IMR-90 (cell line): ENCODE measurements at places on chromosomes 13 and 19.

DNA sequence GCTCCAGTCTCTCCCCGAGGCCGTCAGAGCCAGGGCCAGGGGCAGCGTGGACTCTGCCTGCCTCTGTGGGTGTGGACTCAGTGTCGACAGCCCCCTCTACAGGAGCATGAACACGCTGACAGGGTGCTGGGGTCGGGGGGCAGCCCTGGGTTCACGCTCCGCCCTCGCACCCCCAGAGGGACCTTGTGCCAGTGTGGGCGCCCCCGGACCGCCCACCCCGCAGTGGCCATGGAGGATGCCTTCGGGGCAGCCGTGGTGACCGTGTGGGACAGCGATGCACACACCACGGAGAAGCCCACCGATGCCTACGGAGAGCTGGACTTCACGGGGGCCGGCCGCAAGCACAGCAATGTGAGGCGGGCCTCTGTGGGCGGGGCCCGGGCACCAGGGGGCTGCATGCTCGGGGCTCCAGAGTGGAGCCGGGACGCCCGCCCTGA, 8.3 kb downstream of the TRPM4 start:
- DNase-seq: no peak

- no peak for DNase-seq
Observed at GRCh38 chr13:36193151-36193855, 21.1 kb downstream of the SOHLH2 start.

DNA sequence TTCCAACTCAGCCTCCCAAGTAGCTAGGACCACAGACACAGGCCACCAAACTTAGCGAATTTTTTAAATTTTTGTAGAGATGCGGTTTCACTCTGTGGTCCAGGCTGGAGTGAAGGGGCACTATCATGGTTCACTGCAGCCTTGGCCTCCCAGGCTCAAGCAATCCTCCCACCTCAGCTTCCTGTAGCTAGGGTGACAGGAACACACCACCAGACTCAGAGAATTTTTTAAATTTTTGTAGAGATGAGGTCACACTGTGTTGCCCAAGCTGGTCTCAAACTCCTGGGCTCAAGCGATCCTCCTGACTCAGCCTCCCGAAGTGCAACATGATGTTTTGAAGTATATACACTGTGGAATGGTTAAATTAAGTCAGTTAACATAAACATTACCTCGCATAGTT, 263.6 kb downstream of the OXGR1 start:
- no peak for DNase-seq

GRCh38 chr13:98173431-98174152, 3.5 kb downstream of the RNF113B start:
- DNase-seq: peak; percentile 99

DNA sequence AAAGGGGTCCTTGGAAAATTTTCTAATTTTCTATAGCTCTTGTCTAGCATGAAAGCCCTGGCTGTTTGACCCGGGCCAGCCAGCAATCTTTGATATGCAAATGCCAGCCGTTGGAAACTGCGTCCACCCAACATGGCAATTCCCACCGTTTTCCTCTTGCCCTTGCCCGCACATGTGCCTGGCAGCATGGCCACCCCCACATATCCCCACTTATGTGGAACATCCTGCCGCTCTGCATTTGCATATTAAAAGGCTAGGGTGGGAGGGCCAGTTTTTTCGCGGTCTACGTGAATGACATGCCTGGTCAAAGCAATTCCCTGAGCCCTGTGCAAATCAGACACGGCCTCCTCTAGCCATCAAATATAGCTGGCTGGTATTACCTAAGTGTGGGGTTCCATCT, 110.3 kb upstream of the TDRD3 start:
- no peak for DNase-seq

GRCh38 chr19:10881403-10882107, 10.2 kb downstream of the CARM1 start:
- DNase-seq: no peak

GRCh38 chr19:48340995-48341394, 15.6 kb downstream of the EMP3 start:
- peak; percentile 61 for DNase-seq

DNA sequence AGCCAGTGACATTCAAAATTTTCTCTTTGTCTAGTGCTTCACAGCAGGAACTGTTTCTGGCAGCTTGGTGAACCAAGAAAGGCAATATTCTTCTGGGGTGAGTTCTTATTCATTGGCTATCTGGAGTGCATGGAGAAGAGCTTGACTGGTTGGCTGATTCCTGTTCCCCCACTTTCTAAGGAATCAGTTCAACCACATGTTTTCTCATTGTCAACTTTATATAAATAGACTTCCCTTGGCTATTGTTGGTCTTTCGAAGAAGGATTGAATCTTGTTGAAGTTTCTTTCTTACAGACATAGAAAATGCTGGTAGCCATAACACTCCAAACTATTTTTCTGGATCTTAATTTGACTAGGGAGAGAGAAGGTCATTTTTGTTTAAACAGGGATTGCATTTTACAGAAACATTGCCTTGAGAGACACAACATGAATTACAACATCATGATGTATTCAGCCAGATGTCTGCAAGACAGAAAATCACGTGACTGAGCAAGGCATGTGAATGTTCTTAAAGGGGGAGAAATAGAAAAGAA, 85.2 kb downstream of the EDNRB start:
- peak; percentile 88 for DNase-seq

DNA sequence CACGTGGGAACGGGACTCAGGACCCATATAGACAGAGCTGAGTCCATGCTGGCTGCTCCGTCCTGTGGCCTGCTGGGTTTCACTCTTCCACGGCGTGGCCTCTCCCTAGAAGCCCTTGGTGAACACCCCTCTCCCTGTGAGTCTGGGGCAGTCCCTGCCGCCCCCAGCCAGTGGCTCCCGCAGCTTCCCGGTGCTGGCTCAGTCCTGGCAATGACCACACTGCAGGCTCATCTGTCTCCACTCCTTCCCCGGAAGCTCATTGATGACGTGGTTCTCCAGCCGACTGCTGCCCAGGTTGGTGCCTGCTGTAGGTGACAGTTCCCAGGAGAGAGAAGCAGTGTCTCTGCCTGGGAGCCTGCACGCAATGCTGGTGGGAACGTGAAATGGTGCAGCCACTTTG, 2.1 kb upstream of the TEX29 start:
- DNase-seq: peak; percentile 9

- DNase-seq: peak; percentile 64
Observed at GRCh38 chr13:74287724-74288169, 153.5 kb upstream of the KLF12 start.

DNA sequence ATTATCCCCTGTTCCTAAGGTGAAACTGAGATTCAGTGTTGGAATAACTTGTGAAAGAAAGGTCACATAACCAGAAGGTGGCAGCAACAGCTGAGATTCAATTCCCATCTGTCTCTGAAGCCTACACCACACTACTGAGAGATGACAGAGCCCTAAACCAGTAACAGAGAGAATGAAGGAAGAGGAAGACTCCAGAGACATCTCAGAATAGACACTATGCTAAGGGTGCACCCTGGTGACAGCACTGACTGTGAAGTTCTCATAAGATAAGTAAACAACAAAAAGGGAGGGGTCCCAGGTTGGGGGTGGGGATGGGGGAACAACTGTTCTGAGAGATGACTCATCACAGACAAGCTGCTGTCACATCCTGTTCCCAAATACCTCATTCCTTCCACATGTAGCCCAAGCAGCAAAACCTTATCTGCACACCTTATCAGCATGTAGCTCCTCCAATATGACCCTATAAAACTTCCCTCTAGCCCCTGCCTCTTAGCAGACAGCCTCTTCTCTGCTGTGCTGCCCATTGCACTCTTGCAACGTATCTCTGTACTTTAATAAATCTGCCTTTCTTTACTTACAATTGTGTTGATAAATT, 46.5 kb downstream of the UTP14C start:
- peak; percentile 32 for DNase-seq

GRCh38 chr13:100473087-100473486, 115.5 kb downstream of the GGACT start:
- DNase-seq: no peak

- DNase-seq: no peak
Observed at GRCh38 chr19:54002495-54003315, 11.3 kb downstream of the CACNG6 start.

- DNase-seq: no peak
Observed at GRCh38 chr13:30884543-30884942, 21.5 kb upstream of the MEDAG start.

GRCh38 chr19:6101291-6101825, 8.9 kb downstream of the RFX2 start:
- DNase-seq: no peak

DNA sequence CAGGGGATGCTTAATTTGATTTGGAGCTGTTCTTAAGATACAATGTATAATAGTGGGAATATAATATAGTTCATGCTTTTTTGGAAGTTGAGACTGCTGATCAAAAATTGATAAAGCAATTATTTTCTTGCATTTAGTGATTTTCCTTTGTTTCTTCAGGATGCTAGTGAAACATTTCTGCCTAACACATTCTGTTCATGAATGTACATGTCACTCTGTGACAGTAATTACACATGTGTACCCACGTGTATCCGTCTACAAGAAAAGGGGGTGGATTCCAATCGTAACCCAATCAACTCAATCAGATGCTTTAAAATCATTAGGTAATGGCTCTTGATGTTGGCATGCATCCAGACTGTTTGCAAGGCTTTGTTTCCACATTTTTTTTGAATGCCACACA, 5.0 kb upstream of the FRY start:
- no peak for DNase-seq

DNA sequence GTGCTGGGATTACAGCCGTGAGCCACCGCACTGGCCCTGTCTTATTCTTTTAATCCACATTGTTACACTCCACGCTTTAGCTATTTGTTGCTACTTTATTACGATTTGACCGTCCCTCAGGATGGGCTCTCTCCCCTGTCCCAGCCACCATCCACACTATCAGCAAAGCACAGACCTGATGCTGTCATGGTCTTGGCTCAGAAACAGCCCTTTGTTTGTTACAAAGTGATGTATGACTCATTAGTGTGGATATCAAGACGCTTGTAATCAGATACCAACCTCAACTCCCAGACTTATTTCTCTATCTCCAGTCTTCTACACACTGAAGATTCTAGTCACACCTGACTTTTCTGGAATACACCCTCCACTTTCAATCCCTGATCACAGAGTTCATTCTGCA, 84.6 kb upstream of the FREM2 start:
- no peak for DNase-seq

GRCh38 chr19:39754544-39754943, 16.7 kb upstream of the CLC start:
- no peak for DNase-seq

DNA sequence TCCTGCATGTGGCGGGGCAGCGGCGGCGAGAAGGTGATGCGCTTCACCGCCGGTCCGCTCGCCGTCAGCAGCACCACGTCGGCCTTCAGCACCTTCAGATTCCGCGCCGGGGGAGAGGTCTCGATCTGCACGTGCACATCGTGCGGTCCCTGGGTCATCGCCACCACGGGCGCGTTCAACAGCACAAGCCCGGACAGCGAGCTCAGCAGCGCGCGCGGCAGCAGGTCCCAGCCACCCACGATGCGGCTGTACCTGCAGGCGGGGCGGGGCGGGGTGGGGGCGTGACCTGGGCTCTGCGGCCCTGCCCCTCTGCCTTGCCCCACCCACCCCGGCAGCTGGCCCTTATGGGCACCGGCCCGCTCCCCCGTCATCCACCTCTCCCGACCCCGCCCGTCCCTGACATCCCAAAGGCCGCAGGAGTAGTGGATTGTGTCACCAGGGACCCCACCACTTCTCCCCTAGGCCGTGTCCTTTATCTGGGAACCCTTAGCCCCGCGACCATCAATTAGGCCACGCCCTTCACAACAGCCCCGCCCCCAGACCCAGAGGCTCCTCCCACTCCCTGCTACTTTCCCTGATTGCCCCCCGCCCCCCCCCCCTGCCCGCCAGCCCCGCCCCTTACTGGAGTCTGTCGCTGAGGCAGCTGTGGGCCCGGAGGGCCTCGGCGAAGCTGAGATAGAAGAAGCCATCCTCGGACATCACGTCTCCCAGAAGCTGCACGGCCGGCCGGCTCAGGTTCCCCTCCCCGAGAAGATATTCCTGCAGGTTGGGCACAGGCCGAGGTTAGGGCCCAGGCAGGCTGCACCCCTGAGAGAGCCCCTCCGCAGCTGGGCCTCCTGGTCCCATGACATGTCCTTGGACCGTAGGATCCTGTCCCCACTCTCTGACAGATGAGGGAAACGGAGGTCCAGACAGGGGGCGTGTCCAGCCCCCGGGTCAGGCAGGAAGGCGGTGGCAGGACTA, 6.1 kb downstream of the IL4I1 start:
- no peak for DNase-seq

- DNase-seq: no peak
Observed at GRCh38 chr13:20258208-20258962, 26.3 kb upstream of the GJB6 start.

DNA sequence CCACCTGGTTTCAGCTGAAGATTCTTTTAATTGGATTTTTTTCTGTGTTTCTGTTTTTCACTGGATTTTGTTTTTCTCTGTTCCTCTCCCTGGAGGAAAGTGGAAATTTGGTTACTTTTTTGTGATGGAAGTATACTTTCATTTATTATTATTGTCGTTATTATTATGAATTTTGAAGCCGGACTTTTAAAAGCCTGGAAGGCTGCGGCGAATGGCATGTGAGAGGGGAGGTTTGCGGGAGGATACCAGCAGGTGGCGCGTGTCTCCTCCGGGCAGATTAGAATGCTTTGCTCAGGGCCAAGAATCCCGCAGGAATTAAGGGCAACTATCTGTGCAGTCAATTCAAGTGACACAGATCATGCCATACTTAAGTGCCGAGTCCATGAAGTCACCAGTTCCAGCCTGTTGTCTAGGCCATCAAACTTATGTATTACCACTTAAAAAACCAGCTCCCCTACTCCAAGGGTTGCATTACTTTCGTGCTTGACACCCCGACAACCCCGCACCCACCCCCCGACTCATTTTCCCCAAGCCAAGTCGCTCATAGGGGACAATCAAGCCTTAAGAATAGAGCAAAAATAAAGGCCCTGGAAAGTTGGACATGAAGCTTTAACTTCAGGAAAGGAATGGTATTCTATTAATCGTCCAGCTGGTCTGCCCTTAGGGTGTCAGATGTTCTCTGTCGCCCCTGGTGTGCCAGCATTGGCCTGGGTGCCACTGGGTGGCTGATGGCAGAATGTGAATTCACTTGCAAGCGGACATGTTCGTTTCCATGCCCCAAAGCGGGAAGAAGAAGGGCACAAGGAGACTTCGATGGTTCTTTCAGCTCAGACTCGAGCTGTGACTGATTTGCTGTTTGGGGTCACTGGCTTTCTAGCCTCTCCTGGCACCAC, 1.3 kb upstream of the LRCH1 start:
- DNase-seq: peak; percentile 75

GRCh38 chr19:53818756-53819155, 5.4 kb downstream of the NLRP12 start:
- DNase-seq: no peak

- no peak for DNase-seq
Observed at GRCh38 chr13:113815151-113816058, 48.5 kb downstream of the GAS6 start.

- DNase-seq: no peak
Observed at GRCh38 chr13:19183676-19184075, 2.1 kb upstream of the TUBA3C start.
